ENCODE measurements at places on chromosomes 1 and 21. TPM values are rescaled to one million over a fixed set of nuclear protein-coding genes. Genes with fewer than 3 reads are reported as not detected.
A peak's percentile ranks its signal among the peaks of the same experiment; 100 is the strongest.

RAP1GAP gene
- total RNA-seq: 37.4 TPM

IFNGR2 gene
- total RNA-seq: 95.3 TPM

CD101 gene
- 24.3 TPM for total RNA-seq

SLC1A7 gene
- 1.6 TPM for total RNA-seq

STYXL2 gene
- total RNA-seq: 0.16 TPM

GSTM1 gene
- total RNA-seq: 18.1 TPM

DNA sequence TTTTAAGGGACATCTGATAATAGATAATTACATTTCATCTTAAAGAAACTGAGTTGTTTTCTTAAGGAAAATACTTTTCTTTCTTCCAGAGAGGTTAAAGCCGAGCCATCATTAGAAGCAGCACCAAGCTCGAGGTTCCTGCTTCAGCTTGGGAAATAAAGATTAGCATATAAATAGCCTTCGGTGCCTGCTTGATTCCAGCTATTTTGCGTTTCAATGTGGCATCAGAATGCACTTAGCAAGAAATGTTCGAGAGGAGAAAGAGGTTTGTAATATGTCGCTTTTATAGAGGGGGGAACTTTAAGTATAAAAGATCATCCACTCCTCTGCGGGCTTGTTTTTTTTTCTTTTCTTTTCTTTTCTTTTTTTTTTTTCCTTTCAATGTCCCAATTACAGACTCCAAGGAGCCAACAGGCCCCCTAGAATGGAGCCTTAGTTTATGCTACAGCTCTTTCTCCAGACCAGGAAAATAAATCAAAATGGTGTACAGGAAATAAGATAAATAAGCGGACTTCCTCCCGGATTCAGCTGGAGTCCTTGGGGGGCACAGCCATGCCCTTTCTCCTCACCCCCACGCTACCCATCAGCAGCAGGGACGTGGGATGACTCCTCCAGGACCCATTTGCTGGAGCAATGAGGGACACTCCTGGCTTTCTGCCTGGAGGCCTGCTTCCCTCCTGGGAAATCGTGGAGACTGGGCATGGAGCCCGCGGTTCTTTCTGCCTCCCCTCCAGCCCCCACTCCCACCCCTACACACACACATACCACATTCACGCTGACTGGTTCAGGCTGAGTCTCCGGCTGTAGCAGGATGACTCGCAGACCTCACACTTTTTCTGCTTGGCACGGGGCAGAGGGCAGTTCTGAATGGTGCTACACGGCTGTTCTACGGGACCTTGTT lies 131.6 kb downstream of the RRAGC start:
- DNase-seq: peak; percentile 14

GRCh38 chr1:19462781-19463503 lies 22.4 kb downstream of the CAPZB start:
- DNase-seq: peak; percentile 69

GRCh38 chr21:45448810-45449657 lies 44.1 kb downstream of the COL18A1 start:
- no peak for DNase-seq

DNA sequence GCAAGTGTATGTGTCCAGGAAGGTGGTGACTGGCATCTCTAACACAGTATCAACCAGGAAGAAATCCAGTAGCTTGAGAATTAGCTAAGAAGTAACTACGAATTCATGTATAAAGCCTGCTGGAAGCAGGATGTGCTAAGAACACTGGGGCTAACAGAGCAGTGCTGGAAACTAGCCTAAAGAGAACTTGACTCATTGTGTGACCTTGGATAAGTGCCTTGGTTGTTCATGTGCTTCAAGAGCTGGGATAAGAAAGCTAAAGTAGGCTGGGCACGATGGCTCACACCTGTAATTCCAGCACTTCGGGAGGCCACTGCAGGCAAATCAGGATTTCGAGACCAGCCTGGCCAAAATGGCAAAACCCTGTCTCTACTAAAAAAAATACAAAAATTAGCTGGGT lies 186.9 kb downstream of the RRAGC start:
- DNase-seq: no peak

- peak; percentile 25 for DNase-seq
Measured at GRCh38 chr21:37257511-37257966, 9.6 kb downstream of the VPS26C start.

DNA sequence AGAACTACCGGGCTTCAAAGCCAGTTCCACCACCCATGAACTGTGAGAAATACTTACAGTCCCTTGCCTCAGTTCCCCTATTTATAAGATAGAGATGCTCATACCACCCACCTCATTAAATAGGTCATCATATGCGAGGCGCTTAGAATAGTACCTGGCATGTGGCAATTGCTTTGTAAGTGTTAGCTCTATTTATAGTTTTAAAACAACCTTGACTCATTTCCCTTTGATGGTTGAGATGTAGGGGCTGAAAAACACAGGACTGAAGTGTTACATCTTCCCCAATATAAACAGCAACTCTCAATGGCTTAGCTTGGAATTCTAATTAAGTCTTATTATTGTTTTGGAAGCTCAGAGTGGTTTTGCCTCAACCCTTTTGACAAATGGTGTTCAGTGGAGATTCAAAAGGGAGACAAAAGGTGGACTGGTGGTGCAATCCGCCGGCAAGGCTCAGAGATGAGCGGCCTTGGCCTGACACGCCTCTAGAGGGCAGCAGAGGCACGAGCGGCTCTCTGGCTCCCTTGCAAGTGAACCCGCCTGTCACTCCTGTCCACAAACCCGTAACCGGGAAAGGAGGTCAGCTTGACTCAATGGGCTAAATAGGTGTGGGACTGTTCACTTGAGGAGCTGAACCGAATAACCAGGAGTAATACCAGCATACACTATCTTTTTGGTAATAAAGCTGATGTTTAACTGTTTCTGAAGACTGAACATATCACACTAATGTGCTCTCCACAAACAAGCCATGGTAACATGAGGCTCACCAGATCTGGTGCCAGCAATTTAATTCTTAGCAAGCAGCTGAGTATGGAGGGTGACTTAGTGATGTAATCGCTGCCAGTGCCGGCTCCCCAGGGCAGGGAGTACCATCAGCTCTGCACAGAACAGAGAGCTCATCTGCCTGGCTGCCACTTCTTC lies 19.5 kb upstream of the SMYD2 start:
- peak; percentile 83 for DNase-seq

- DNase-seq: peak; percentile 51
Measured at GRCh38 chr1:66402194-66402593, 131.8 kb upstream of the SGIP1 start.

GRCh38 chr1:172753964-172754363 lies 95.1 kb downstream of the FASLG start:
- no peak for DNase-seq

DNA sequence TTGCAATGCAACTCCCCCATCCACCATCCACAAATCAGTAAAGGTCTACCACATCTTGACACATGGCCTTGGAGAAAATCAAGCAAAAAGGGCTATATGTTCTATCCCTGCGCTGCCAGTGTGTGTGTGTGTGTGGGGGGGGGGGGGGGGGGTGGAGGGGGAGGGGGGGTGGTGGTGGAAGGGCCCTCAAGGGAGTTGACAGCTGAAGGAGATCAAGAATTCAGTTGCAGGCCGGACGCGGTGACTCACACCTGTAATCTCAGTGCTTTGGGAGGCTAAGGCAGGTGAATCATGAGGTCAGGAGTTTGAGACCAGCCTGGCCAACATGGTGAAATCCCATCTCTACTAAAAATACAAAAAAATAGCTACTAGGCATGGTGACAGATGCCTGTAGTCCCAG lies 37.6 kb upstream of the CLIC4 start:
- DNase-seq: no peak

DNA sequence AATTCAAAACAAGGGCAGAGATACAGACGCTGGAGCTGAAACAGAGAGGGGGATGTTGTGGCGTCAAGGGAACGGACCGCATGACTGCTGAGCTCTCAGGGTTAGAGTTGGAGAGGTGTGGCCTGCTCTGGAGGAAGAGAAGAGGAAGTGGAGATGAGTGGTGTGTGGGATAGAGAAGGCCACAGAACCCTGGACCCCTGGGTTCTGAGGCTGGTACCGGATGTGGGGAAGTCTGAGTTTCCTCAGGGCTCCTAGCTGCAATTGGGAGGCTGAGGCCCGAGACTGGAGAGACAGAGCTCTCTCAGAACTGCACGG lies 1.8 kb downstream of the BCAN start:
- DNase-seq: no peak

DNA sequence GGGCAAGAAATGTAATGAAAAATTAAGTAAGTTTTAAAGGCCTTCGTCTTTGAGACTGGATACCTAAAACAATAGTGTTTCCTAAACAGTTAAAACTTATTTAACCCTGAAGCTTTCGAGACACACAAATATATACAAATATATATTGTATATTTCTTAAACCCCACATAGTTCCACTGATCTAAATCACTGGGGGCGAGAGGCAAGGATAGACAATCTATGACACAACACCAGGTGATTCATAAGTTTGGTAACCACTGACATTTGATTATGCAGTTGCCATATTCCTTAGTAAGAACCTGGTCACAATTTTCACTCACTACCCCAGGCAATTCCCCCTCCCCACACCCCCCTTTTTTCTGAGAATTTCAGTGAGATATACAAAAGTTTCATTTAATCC lies 55.3 kb upstream of the BOLA1 start:
- DNase-seq: no peak
